Motor neuron (in vitro differentiated cells): ENCODE measurements at places on chromosomes 2 and 18.

DNA sequence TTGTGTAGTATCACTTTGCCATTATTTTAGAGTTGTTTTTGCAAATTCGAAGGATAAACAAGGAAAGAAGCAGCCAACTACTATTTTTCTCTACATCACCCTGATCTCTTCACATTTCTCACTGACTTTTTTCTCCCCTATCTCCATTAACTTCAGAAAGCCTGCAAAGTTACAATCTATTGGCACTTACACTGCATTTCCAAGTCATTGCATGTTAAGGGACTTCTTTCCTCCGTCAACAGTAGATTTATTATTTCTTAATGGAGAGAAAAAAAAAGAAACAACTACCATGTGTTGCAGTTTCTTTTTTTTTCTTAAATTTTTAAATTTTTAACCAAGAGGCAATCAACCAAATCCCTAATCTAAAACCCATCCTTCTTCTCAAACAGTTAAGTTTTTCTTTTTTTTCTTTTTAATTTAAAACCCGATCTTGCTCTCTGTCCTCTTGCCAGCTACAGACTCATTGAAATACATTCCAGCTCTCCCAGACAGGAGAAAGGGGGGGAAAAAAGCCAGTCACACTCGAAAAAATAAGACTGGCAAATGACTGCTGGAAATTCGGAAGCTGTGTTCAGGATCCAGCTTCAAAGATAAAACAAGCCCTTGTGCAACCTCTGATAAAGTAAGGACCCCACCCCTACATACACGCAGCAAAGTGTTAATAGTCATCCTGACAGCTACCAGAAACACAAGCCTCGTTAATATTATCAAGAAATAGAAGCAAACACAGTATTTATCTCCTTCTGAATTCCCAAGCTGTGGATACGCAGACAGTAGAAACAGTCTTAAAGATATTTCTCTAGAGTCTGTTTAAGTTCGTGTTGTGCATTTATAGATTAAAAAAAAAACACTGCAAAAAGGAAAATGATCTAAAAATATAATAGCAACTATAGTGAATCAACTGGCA lies 1.3 kb downstream of the LRRTM4 start:
- ATAC-seq: no peak

GRCh38 chr2:239593455-239593854 lies 192.6 kb upstream of the HDAC4 start:
- no peak for ATAC-seq

- ATAC-seq: no peak
These were observed 34.0 kb downstream of the HAT1 start for GRCh38 chr2:171956135-171956825.

DNA sequence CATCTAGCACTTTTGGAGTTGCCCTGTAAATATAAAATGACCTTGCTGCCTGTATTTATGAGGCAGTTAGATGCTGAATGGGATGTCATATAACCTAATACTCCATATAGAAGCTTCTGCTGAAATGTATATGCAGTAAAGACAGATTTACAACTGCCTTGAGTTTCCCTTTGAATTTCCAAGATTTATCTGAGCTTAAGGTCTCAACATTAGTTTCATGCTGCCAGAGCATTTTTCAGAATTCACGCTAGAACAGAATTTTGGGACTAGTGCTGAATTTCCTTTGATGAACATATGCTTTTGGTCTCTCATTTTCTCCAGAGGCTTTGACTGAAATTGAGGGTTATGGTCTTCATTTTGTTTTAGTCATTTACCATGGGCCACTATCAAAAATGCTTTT lies 254.7 kb upstream of the FANCL start:
- no peak for ATAC-seq

DNA sequence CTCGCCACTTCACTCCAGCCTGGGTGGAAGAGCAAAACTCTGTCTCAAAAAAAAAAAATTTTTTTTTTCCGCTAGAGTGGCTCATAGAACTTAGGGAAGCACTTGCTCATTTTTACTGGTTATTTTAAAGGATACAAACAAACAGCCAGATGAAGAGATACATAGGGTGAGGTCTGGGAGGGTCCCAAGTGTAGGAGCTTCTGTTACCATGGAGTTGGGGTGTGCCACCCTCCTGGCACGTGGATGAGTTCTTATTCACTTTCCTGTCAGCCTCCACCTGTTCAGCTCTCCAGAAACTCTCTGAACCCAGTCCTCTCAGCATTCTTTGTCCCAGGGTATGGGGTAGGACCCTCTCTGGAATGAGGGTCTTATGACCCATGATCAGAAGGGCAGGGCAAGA lies 4.9 kb upstream of the MAT2A start:
- ATAC-seq: no peak

DNA sequence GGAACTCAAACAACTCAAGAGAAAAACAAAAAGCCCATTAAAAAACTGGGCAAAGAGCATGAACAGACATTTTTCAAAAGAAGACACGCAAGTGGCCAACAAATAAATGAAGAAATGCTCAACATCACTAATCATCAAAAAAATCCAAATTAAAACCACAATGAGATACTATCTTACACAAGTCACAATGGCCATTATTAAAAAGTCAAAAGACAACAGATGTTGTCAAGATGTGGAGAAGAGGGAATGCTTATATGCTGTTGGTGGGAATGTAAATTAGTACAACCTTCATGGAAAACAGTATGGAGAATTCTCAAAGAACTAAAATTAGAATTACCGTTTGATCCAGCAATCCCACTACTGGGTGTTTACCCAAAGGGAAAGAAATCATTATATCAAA lies 15.1 kb downstream of the LMAN1 start:
- no peak for ATAC-seq

DNA sequence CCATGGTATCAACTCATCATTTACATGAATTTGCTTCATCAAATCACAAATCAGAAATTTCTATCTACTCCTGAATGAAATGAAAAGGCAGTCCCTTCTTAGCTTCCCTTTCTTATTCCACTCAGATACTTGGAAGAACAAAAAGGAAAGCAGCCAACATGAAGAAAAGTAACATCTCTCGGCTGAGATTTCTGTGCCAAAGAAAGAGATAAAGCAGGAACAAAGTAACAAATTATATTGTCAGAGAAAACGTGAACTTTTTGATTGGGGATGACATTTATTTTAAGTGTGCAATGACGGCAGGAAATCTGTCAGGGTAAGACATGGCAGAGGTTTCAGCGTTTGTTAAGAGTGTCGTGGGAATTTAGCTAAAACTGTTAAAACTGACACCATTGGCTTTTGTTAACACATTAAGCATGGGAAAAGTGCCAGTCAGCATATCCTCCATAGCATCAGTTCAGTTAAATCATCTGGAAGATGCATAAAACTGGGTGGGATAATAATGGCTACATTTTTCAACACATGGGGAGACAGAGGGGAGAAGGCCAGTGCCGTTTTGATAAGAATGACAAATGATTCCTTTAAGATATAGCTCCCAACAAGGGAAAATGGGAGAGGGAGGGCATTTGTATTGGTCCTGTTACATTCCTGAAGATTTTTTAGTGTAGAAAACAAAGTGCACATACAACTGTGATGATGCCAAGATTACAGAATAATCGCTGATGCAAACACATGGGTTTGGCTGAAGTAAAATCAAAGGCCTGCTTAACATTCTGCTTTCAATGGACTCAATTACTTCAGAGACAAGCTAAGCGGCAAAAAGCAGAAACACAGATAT lies 211.6 kb downstream of the ZNF521 start:
- no peak for ATAC-seq

DNA sequence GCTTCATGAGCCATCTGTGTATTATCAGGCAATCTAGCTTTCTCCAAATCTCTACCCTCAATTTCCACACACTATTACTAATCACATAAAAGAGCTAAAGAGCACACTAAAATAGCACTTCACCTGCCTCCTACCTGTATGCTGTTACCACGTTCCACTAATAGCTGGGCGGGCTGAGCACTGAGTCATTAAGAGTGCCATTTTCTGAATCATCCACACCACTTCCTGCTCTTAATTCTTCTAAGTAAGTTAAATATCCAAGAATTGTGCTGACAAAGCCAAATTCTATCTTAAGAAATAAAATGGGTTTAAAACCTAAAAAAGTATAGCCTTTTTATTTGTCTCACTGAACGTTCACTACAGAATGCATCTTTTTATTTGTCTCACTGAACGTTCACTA lies 35.7 kb downstream of the NOL10 start:
- ATAC-seq: no peak

DNA sequence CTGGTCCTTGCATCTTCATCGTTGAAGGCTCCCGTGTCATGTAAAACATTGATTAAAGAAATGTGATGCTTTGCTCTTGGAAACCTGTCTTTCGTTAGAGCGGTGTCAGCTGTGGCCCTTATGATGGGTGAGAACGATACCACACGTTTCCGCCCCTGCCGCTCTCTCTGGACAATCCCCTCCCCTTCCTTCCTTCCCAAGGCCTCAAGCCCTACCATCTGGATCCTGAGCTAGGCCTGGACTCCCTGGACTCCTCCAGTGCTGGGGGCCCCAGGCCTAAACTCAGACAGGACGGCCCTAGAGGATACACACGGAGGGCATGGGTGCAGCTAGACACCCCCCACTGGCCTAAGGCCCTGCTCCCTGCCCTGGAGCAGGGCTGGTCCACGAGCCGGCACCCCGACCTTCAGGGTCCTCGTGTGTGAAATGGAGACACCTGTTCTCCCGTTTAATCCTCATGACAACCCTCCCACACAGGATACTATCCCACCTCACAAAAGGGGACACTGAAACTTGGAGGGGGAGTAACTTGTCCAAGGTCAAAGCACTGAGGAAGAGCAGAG lies 13.2 kb downstream of the BIN1 start:
- no peak for ATAC-seq

GRCh38 chr18:9712130-9712577 lies 4.1 kb downstream of the RAB31 start:
- ATAC-seq: no peak

DNA sequence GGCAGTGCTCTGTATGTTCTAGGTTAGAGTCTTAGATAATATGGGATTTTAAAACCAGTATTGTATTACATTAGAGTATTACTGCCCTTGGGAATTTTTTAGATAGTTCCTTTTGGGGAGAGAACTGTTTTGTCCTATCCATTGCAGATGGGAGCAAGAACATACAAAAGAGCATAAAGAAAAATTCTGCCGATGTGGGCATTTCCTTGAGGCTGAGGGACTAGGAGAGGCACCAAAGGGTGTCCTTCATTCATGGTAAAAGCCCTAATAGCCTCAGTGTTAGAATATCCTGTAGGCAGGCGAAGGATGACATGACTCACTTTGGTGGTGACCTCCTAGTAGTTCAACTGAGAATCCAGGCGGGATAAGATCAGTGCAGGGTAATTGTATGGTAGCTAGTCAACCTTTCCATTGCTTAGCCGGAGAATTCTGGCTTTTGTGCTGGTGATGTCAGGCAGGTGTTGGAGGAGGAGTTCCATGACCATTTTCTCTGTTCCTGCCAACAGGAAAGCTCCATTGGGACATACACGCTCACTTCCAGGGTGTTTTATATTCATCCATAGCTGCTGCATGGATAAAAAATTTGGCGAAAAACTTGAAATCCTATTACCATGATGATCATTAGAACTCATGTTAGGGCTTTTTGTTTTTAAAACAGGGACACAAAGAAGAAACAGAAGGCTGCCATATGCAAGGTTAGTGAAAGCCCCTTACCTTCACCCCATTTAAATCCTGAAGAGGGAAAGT lies 28.1 kb downstream of the EPAS1 start:
- ATAC-seq: no peak

DNA sequence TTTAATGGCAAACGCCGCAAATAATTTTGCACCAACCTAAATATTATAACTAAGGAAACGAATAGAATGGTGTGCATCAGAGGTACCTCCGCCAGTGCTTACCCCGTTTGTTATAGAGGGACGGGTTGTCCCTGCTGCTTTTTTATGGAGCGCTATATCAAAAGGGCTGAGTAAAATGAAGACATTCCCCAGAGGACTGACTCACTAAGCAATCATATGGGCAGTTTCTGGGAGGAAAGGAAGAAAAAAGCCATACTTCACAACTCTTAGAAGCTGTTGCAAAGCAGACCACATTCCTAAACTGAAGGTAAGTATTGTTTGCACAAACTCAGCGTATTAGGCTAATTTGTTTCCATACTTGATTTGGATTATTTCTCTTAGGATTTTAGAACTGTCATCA lies 12.9 kb downstream of the ID2 start:
- no peak for ATAC-seq

DNA sequence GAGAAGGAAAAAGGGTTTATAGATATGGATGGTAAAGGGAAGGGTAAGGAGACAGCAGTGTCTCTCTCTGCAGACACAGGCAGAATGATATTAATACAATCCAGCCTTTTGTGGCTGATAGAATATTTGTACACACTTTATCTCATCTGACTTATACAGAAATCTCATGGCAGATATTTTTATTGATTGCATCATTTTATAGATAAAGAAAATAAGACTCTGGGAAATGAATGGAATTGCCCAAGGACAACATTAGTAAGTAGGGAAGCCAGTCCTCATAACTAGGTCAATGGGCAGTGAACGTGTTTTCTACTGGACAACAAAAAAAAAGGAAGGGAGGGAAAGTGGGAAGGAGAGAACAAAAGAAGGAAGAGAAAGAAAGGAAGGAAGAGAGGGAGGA lies 236.4 kb upstream of the EPHA4 start:
- no peak for ATAC-seq

- no peak for ATAC-seq
These were observed 3.5 kb upstream of the CABLES1 start for GRCh38 chr18:23131693-23132319.

GRCh38 chr18:616380-616995 lies 19.7 kb downstream of the CLUL1 start:
- ATAC-seq: no peak

GRCh38 chr2:63734510-63734909 lies 107.2 kb upstream of the UGP2 start:
- ATAC-seq: peak; percentile 64

DNA sequence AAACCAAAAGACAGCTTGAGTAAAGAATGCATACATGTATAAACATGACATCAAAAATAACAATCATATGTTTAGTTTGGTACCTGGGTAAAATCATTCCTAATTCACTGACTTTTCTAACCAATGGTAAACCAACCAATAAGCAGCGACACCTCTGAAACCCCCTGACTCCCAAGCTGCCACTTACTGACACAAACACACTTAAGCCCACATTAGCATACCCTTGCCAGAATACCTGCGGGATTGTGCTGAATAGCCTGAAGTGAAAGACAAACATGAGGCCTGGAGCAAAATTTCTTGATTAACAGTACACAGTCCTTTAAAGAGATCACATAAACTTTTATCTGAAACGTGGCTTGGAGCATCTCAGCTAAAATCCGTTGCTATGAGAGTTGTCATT lies 902.9 kb downstream of the TMEM182 start:
- ATAC-seq: no peak

DNA sequence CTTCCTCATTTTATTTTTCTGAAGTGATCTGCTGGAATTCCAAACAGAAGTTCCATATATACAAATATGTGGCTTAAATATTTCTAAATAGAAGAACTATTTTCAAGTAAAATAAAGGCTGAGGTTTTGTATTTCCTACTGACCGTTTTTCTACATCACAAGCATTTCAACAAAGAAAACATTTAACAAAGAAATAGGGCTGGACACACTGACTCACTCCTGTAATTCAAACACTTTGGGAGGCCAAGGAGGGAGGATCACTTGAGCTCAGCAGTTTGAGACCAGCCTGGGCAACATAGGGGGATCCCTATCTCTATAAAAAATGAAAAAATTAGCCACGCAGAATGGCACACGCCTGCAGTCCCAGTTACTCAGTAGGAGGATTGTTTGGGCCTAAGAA lies 44.6 kb downstream of the TANK start:
- no peak for ATAC-seq

GRCh38 chr2:28764909-28765711 lies 13.5 kb downstream of the PPP1CB start:
- peak; percentile 56 for ATAC-seq
